ENCODE measurements at places on chromosomes 16 and 17.
A peak's percentile ranks its signal among the peaks of the same experiment; 100 is the strongest.

DNA sequence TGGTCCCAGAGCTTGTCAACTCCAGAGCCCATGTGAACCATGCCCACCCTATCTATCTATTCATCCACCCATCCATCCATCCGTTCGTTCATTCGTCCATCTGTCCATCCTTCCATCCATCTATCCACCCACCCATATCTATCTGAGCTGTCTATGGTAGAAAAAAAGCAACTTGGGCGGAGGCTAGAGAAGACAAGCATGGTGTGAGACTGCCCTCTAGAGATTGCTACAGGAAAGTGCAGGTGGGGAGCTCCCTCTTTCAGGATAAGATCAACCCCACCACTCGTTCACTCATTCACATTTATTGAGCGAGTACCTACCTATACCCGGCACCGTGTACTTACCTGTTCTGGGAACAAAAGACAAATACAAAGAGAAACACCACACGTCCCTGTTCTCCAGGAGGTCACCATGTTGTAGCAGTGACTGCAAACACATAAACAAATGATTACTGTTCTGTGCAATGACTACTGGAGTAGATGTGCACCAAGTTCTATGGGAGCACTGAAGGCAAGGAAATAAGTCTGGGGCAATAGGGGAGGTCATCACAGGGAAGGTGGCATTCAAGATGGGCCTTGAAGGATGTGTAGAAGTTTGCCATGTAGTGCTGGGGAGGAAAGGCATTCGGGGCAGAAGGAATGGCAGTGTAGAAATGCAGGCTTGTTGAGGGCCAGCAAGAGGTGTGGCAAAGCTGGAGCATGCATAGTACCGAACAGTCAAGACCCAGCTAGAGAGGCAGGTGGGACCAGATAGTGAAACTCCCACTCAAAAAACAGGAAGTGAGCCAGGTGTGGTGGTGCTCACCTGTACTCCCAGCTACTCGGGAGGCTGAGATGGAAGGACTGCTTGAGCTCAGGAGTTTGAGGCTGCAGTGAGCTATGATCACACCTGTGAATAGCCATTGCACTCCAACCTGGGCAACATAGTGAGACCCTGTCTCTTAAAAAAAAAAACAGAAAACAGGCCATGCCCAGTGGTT, 13.4 kb upstream of the ATP5MC1 start:
- peak; percentile 54 for DNase-seq

- peak; percentile 84 for DNase-seq
Observed at GRCh38 chr17:63698886-63699637, 863 bp downstream of the LIMD2 start.

- DNase-seq, result peak; percentile 62
Observed at GRCh38 chr16:11665071-11665491, 3.2 kb upstream of the SNN start.

GRCh38 chr17:77790143-77790829, 168.2 kb upstream of the TNRC6C start:
- DNase-seq, result no peak

DNA sequence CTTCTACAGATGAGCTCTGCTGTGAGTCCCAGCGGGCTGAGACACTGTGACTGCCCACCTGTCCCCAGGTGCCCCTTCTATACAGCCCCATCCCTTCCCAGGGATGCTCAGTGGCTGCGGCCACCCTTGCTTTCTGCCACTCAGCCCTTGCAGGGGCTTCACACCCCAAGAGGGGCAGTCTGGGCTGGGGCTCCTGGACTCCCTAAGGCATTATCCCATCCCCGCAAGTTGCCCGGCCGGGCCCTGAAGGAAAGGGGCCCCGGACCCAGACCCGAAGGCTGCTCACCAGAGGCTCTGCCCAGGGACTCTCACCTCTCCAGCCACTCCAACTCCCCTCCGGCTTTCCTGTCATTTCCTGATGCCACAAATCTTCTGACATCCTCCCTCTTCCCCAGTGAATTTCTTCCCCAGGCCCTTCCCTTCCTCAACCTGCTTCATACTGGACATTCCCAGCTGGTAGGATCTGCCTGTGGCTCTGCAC, 88.5 kb upstream of the TOB1 start:
- no peak for DNase-seq

DNA sequence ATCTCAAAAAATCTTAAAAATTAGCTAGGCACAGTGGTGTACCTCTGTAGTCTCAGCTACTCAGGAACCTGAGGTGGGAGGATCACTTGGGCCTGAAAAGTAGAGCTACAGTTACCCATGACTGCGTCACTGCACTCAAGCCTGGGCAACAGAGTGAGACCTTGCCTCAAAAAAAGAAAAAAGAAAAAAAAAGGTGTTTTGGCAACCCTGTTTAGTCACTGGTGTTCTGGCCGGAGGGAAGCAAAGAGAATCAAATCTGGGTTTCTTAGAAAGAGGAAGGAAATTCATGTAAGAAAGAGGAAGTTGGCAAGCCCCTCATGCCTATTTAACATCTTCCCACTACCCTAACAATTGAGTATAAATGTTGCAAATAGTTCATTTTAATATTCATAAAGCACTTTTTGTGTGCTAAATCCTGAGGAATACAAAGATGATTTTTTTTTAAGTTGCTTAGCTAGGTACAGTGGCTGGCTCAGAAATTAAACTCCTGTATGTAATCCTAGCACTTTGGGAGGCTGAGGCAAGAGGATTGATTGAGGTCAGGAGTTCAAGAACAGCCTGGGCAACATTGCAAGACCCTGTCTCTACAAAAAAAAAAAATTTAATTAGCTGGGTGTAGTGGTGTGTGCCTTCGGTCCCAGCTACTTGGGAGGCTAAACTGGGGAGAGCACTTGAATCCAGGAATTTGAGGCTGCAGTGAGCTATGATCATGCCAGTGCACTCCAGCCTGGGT, 6.5 kb upstream of the USP32 start:
- no peak for DNase-seq

DNA sequence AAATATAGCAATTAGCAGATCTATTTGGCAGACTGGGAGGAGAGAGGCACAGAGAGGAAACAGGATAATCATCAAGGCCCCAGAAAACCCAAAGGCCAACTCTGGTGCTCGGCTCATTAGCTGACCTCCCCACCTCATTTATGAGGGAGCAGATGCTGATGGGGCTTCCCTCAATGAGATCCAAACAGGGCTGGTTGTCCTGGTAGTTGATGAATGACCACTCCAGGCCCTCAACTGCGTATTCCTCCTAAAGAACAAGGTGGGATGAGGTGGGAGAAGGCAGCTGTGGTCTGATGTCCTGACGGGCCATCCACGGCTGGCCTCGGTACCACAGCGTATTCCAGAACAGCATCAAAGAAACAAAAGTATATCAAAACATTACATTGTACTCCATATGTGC, 20.8 kb downstream of the ZNHIT3 start:
- DNase-seq, result no peak

DNA sequence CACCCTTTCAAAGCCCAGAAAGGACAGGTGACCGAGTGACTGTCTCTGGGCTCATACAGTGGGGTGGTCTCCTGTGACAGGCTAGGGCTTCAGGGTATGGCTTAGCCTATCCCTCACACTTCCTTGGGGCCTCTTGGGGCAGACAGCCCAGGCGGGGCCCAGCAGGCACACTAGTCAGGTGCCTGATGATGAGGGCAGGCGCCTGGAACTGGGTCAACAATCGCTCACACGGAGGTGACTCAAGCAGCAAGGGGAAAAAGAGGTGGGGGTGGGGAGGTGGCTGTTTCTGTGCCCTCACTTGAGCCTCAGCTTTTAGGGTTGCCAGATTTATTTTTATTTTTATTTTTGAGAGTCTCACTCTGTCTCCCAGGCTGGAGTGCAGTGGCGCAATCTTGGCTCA, 6.4 kb upstream of the GRN start:
- DNase-seq, result no peak

GRCh38 chr16:56282451-56282850, 91.2 kb downstream of the GNAO1 start:
- no peak for DNase-seq

- DNase-seq, result no peak
Observed at GRCh38 chr17:73003487-73003886, 89.0 kb downstream of the SLC39A11 start.

DNA sequence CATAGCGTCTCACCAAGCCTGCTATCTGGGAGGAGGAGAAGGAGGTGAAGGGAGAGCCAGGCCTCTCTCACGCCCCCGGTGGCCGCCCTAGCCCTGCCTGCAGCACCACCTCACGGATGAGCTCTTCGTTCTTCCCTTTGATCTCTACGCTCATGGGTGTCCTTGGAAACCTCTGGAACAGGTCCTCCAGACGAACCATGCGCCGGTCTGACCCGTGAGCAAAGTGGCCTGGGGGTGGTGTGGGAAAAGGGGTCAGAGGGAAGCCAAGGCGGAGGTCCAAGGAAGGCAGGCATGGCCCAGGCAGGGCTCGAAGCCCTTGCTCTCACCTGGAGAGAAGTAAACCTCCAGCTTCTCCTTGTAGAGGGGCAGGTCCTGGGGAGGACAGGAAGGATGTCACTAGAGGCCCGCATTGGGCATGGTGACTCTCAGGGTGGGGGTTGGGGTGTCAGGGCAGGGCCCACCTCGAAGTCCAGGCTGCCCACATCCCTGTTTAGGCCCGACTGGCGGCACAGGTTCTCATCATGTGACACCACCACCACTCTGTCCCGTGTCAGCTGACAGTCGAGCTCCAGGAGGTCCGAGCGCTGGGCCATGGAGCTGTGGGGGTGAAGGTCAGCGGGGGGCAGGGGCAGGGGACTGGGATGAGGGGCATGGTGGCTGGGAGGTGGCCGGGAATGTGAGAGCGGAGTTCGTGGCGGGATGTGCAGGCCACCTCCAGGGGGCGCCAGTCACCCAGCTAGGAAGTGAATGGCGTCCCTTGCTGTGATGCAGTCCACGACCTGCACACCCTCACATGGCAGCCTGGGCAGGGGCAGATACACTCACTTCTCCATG, 923 bp downstream of the GDPD3 start:
- DNase-seq, result peak; percentile 83

DNA sequence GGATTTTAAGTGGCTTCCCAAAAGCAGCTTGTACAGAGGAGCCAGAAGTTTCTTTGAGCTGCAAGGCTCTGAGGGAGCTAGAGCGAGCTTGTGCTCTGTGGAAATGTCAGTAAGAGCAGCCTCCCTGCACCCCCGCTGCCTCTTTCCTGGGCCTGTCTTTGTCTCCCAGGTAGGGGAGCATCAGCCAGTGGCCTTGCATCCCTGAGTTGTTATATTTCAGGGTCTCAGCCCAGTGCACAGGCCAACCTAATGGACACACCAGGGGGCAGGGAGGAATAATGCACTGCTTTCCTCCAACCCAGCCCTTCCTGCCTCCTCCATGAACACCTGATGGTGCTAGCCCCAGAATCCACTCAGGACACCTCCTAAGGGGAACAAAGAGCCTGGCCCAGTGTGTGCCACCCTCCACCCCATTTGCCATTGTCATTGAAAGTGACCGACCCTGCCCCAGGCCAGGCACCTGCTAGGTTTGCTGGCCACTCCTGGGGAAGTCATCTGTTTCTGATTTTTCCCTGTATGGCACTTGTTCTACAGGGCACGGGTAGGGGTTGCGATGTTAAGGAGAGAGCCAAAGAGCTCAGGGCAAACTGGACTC, 6.3 kb downstream of the TPPP3 start:
- DNase-seq, result no peak

- DNase-seq, result no peak
Observed at GRCh38 chr16:50573947-50574744, 25.9 kb downstream of the NKD1 start.

DNA sequence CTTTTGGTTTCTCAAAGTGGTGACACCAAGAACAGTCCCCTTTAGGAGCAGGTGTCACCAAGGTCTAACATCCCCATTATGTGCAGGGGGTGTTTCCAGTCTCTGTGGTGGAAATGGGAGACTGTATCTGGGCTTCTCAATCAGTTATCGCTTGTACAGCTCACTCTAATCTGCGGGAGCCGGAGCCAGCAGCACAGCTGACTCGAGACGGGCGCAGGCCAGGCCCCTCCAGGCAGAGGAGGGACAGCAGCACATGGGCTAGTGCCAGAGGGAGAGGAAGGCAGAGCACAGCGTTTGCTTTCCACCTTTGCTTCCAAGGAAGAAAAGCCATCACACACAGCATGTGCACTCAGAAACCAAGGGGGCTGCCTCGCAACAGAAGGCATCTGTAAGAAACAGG, 91.2 kb upstream of the CREBBP start:
- no peak for DNase-seq

GRCh38 chr16:17420816-17421215, 49.9 kb downstream of the XYLT1 start:
- no peak for DNase-seq

DNA sequence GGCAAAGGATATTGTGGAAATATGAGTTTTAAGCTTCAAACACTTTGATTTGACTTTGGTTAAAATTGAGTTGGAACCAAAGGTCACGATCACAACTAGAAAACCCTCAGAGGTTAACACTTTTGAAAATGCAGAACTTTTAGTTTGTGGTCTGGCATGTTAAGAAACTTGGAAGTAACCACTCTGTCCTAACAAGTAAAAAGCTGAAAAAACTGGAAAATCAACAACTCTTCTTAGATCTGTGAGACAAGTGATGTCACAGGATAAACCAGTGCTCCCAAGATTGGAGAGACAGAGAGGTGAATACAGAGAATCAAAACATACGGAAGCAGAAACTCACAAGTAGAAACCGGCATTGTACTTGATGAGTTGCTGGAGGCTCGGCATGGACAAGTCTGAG, 17.4 kb downstream of the MFSD6L start:
- DNase-seq, result no peak

- DNase-seq, result no peak
Observed at GRCh38 chr16:86891121-86891520, 312.8 kb downstream of the FOXL1 start.

GRCh38 chr17:75174996-75175395, 7.8 kb downstream of the SUMO2 start:
- DNase-seq, result no peak

DNA sequence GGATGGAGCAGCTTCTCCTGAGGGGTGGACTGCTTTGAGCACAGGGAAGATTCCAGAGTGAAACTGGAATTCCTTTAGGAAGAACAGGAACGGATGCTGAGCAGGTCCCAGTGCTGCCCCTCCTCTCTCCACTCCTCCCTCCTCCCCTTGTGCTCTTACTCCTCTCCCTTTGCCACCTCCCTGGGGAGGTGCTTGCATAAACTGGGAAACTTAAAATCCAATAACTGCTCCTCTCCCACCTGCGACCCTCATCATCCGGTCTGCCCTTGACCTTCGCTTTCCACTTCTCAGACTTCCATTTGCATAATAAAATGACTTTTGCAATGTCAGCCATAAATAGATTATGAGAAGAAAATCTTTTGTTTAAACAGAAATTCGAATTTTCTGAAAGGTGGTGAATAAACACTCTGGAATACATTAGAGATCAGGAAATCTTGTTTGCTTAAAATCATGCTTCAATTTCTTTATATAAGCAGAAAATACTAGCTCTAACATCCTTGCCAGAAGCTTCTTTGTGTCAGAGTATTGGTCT, 23.7 kb downstream of the HSBP1 start:
- DNase-seq, result no peak
